ENCODE measurements at places on chromosomes 6 and 20.

GRCh38 chr6:157224178-157224950, 99.0 kb downstream of the TMEM242 start:
- no peak for DNase-seq

DNA sequence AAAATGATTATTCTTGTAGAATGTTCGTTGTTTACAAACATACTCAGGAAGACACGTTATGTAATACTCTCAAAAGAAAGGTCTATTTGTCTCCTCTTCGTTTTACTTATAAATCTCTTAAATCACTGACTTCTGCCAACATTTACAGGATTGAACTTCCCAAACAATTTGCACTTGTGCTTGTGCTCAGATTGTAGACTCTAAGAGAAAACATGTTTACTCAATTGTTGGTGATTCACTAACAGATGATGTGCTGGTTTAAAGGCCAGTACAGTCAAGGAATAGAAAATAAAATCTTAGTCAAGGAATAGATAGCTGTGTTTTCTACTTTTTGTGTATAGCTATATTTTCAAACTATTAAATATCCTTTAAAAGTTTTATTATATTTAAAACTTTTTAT, 172.8 kb downstream of the GJA1 start:
- no peak for DNase-seq

- DNase-seq, result no peak
Observed at GRCh38 chr6:16278048-16278724, 39.8 kb downstream of the GMPR start.

DNA sequence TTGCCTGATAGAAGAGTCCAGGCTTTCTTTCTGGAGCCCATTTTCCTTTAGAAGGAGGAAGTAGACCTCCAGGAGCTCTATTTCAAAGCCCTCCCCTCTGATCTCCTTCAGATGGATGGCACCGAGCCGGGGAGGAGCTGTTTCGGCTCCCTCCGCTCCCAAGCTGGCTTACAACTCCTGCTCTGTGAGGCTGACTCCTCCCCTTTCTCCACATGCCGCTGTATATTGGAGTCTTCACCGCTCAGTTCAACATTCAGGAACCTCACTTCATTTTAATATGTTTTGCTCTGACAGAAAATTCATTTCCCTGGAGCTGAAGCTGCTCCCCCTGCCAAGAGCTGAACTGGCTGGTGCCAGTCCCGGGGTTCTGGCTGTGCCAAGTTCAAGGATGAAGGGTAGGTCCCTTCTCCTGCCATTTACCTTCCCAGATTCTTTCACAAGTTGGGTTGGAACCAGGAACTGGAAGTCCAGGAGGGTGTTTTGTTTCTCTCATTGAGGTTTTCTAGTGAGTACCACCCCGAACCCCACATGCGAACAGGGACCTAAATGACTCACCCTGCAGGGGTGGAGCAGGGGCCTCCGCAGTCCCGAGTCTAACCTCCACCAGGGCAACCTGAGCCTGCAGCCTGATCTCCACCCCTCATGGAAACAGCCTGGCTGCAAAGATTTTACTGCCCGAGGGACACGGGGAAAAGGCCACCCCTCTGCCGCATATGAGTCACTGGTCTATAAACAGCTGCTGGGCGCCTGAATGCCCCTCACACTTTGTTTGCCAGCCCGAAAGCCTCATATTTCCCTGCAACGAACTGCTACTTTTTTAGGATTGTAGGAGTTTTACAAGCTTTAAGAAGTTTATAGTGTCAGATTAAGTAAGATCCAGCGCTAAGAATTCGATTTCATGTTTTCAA, 68.6 kb upstream of the FOXA2 start:
- DNase-seq, result no peak

DNA sequence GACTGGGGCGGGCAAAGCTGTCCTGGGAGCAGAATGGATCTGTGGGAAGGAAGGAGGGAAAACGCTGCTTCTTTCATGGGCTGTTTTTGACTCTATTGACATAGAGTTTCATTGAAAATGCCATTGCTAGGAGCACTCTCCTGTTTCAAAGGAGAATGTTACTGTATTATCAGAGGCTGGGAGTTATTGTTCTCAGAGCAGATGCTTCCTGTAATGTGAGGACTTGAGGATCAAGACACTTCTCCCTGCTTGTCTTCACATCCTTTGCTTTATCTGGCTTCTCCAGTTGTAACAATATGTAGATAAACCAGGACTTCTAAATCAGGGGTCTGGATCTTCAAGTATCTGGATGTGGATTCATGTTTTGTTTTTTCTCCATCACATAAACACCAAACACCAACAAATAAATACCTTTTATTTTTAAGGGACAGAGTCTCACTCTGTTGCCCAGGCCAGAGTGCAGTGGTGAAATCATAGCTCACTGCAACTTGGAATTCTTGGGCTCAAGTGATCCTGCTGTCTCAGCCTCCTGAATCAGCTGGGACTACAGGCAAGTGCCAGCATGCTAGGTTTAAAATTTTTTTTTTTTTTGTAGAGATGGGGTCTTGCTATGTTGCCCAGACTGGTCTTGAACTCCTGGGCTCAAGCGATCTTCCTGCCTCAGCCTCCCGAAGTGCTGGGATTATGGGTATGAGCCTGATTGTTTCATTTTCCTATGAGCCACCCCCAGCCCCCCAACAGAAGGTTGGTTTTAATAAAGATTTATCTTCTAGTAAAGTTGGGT, 3.9 kb downstream of the CD109 start:
- no peak for DNase-seq

GRCh38 chr20:22582386-22582963, 1.9 kb downstream of the FOXA2 start:
- DNase-seq, result no peak

GRCh38 chr20:57280221-57280620, 13.8 kb upstream of the BMP7 start:
- DNase-seq, result no peak

- DNase-seq, result no peak
Observed at GRCh38 chr6:157461000-157461915, 80.3 kb downstream of the ZDHHC14 start.

- DNase-seq, result no peak
Observed at GRCh38 chr6:148395583-148396101, 53.0 kb downstream of the SASH1 start.

DNA sequence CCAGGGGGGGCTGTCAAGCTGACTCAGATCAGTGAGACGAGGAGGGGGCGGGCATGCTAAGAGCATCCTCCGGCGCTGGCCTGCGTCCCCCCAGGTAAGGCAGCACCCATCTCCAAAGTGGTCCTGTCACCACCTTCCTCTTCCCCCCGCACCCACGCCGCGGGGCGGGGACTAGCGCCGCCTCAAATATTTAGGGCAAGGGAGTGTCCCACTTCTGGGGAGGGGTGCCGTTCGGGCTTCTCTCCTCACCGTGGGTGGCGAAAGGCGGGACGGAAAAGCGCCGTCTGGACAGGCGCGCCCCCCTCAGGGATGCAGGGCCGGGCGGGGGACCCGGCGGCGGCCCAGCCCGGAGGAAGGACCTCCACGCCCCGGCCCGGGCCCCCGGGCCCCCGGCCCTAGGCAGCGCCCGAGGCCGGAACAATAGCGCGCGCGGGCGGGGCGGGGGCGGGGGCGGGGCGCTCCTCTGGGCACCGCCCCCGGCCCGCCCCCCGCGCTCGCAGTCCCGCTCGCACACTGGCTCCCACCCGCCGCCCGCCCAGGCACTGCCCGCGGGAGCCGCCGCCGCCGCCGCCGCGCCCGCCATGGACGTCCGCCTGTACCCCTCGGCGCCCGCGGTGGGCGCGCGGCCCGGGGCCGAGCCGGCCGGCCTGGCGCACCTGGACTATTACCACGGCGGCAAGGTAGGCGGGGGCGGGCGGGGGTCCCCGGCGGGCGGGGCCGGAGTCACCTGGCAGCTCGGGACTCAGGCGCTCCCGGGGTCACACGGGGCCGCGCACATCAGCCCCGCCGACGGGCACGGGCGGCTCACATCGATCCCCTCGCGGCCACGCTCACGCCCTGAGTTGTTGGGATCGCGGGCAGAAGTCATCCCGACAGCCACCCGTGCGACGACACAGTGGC, at the start of gene TOX2:
Gene TOX2 (plus strand): TSS at position 542 of the 900 bp plus-strand sequence. CDS start 40 bp downstream, at position 582.
- DNase-seq, result no peak

DNA sequence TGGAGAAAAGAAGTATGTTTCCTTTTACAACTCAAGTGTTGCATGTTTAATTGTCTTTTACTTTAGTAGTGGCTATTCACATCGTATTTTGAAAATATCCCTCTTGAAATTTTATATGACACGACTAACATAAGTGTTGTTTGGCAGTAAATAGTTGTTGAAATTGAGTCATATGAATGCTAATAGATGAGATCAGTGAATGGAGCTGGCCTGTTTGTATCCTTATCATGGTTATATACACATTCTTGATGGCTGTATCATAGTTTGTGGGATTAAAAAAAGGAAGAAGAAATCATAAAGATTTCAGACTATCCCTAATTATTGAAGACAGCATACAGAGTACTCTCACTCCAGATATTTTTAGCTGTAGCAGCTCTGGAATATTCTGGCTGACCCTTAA, 8.2 kb upstream of the RAE1 start:
- no peak for DNase-seq

DNA sequence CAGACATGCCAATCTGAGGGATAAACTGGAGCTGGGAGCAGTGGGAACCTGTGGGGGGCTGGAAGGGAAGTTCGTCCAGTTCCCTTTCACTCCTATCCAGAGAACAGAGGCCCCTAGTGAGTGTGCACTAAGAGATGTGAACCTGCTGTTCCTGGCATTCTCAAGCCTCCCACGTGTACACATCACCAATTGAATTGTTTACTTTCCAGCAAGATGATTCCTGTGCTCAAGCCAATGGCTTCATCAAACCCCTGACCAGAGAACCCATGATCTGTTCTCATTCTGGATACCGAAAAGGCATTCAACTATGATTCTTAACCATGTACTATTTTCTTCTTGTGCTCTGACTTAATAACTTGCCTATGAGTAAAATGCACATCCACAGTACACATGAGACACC, 10.2 kb upstream of the SLC22A3 start:
- no peak for DNase-seq

GRCh38 chr20:50003253-50003656, 20.5 kb downstream of the SNAI1 start:
- no peak for DNase-seq

- DNase-seq, result no peak
Observed at GRCh38 chr6:15507221-15507620, 155.6 kb downstream of the DTNBP1 start.

DNA sequence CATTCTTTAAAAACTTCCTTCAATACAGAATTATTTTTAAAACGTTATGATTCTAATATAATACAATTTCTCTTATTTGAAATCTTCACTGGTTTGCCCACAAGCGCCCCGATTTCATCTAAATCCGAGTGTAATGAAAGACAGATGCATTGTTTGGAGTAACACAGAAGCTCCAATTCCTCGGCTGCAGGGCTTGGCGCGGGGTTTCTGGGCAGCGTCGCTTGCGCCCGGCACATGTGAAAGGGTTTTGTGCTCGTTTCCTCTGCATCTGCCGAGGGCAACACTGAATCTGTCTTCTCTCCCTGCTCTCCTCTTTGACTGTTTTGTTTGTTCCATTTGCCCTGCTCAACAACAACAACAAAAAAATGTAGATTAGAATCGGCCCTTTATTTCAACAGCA, 248.6 kb upstream of the QKI start:
- no peak for DNase-seq

DNA sequence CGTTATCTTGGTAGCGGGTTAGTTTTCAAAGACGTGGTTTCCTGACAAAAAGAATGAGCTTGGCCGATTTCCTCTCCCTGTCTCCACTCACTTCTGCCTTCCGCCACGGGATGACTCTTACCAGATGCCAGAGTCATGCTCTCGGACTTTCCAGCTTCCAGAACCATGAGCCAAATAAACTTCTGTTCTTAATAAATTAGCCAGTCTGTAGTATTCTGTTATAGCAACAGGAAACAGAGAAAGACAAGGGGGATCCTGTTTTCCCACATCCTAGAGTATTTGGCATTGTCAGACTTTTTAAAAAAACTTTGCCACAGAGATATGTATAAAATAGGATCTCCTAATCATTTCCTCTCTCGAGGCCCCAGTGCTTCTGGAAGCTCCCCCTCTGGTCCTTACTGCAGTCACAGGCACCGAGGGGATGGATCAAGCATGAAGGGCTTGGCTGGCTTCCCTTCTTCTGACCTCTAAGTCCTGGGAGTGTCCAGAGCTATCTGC, 84.9 kb upstream of the NAA20 start:
- DNase-seq, result no peak

DNA sequence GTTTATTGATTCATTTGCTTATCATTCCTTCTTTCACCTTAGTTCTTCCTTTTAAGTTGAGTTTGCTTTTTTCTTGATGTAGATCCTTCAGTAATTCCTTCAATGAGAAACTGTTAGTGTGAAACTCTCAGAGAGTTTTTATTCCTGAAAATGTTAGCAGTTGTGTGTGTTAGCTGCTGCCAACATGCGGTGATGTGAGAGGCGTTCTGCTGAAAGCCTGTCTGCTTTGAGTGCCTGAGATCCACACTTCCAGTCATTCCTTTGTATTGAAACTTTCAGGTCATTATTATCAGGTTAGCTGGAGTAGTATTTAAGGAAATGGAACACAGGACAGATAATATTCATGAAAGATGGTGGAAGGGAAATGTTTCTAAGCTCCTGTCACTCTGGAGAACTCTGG, 70.0 kb upstream of the SUPT3H start:
- no peak for DNase-seq

- no peak for DNase-seq
Observed at GRCh38 chr20:60050193-60050947, 92.1 kb downstream of the CDH26 start.

GRCh38 chr6:151493804-151494234, at the start of gene CCDC170:
Gene CCDC170 (plus strand): TSS chr6:151494017. CDS start chr6:151494129, 112 bp downstream.
- DNase-seq, result no peak

- no peak for DNase-seq
Observed at GRCh38 chr6:23420659-23421350, 705.2 kb upstream of the NRSN1 start.

GRCh38 chr6:143222801-143223231, 162.1 kb downstream of the AIG1 start:
- DNase-seq, result no peak

GRCh38 chr6:105991561-105992314, 94.4 kb upstream of the PRDM1 start:
- peak; percentile 5 for DNase-seq

DNA sequence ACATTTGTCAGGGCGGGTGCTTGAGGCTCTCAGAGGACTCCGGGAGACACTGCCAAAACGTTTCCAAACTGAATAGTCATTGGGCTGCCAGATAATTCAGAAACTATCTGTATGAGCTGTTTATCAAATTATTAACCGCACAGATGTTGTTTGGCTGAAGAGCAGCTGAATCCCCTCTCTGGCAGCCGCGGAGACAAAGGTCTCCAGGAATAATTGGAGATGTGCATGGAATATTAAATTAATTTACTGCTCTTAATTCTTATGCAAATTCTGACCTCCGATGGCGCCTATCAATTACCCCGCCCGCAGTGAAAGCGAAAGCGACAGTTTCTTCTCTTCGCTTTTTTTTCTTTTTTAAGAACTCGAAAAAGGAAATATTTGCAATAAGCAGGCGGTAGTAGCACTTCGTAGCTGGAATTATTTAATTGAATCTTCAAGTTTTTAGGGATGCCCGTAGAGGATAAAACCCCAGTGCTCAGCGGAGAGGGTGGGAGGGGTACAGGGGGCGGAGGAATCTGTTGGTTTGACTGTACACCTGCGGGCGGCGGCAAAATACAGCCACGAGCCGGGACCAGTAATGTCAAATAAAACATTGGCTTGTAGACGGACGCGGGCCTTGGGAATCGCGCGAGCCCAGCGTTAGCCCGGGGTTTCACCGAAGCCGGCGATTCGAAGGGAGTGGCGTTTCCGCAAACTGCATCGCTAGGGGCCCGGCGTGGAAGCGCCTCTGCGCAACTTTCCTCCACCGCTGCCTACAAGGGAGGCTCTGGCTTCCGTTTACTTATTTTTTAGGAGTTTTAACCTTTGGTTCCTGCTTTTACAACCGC, 6.2 kb downstream of the LINC00237 start:
- DNase-seq, result no peak

GRCh38 chr6:75936682-75937081, 135.8 kb downstream of the IMPG1 start:
- no peak for DNase-seq

Measured in stimulated activated CD8-positive, alpha-beta memory T cell treated with anti-CD3 and anti-CD28 coated beads, Interleukin-4, amount 100 ng/mL, for 4 hours (primary cell).